ENCODE measurements at places on chromosomes 1 and 21. TPM values are rescaled to one million over a fixed set of nuclear protein-coding genes. Genes with fewer than 3 reads are reported as not detected.

Gene HTR1D
- not detected for total RNA-seq

Gene KCNA3
- not detected for total RNA-seq

Gene LAD1
- 1.1 TPM for total RNA-seq

Gene KCNJ10
- 0.14 TPM for total RNA-seq

Gene DPYD
- 8.1 TPM for total RNA-seq

Gene VHLL
- total RNA-seq, result 0.63 TPM

Gene CHI3L2
- total RNA-seq, result 0.53 TPM

Gene NHLH1
- 1.4 TPM for total RNA-seq

Gene OVAAL
- total RNA-seq, result not detected

Gene GPR25
- not detected for total RNA-seq

Gene CHI3L1
- total RNA-seq, result not detected

Gene TBX19
- 1.1 TPM for total RNA-seq

Gene APOBEC4
- not detected for total RNA-seq

DNA sequence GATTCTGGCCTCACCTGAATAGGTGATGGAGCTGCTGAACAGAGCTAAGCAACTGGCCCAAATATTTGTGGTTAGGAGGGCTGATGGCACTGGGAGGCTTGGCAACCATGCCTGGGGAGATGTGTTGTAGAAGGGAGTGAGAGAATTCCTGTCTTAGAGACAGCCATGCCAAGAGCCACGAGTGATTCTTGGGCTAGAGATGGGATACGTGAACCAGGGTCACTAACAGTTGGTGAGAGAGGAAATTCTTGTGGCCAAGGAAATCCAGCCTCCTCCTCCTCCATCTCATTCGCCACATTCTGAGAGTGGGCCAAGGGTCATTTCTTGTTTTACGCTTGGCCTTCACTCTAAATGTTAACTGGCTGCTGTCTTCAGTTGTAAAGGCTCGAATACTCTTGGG lies 46.3 kb downstream of the NGF start:
- DNase-seq, result no peak

- peak; percentile 13 for DNase-seq
Measured at GRCh38 chr1:18322368-18323032, 158.2 kb upstream of the KLHDC7A start.

DNA sequence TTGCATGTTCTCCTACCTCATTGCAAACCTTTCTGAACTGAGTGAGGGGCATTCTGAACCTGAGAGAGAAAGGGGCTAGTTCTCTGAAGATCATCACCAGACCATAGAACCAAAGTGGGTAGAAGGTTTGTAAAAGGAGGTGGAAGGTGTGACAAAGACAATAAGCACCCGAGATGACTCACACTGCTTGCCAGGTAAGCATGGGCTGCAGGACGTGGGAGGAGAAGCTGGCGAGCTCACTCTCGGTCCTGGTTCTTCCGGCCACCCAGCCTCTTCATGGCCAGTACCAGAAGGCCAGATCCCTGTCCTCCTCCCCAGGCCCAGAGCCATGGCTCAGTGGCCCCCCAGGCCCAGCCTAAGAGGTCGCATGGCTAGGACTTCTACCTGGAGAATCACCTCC lies 128.3 kb downstream of the TMEM53 start:
- no peak for DNase-seq

DNA sequence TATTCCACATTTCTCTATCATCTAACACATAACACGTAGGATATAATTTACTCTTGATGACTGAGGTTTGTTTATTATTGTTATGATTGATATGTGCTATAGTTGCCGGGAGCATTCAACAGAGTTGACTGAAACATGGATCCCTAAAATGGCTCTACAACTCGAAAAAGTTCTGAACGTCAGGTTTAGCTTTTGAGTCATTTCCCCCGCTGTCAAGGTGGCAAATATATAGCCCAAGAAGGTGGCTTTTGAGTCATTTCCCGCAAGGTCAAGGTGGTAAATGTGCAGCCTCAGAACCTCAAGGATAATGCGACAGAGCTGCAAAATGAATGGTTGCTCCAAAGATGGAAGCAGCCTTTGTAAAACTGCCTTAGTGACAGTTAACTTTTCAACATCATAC lies 104.0 kb downstream of the NIBAN1 start:
- DNase-seq, result no peak

DNA sequence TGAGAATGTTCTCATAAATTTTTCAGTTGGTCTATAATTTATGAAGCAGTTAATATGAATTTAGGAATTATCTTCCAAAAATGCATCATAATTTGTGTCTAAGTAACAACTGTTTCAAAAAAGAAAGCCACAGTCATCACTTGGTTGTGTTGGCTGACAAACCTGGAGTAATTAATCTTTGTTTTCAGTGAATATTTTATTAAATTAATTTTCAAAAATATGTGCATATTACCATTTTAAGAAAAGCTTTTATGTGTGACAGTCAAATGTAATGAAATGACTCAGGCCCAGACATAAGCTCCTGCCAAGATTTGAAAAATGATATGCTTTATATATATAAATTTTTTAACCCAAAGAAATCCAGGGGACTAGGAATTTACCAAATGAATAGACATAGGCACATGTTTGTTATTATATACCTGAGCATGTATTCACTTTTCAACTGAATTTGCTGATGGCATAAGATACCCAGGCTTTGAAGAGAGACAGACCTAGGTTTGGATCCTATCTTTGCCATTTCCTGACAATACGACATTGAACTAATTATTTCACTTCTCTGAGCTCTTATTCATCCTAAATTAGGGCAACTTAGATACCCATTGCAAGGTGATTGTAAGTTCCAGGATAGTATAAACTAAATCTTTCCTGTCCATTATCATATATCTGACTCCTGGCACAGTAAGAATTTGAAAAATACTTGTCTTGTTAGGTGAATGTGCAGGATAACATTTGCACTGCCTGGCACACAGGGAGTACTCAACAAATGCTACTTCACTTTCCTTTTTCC lies 729.5 kb upstream of the ADGRL2 start:
- no peak for DNase-seq

GRCh38 chr1:72280711-72281110 lies 1.6 kb downstream of the NEGR1 start:
- DNase-seq, result no peak

DNA sequence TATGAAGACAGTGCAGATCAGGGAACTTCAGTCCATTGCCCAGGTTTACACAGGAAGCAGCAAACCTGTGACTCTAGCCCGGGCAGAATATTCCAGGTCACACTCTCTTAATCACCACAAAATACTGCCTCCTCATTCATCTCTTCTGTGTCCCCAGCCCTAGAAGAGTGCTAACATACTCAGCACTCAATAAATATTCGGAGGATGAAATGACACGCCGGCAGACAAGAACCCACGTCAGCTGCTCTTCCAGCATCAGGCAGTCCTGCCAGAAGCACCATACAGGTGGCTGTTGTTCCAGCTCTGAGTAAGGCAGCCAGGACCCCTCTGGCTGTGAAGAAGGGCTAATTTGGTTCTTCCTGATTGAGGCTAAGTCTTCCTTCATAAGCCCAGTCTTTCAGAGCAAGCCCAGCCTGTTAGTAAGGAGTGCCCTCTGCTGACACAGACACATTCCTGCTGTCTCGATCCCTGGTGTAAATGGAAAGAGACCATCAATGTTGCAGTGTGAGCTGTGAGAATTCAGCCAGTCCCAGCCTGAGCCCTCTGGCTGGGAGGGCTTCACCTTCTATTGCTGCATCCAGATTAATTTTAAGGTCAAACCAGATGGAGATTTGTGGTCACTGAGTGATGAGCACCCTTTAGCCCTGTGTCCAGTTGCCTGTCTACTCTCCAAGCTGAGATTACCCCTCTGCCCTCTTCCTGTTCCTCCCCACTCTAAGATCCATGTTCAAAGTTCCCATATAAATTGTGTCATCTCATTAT lies 45.0 kb upstream of the KIRREL1 start:
- peak; percentile 32 for DNase-seq

DNA sequence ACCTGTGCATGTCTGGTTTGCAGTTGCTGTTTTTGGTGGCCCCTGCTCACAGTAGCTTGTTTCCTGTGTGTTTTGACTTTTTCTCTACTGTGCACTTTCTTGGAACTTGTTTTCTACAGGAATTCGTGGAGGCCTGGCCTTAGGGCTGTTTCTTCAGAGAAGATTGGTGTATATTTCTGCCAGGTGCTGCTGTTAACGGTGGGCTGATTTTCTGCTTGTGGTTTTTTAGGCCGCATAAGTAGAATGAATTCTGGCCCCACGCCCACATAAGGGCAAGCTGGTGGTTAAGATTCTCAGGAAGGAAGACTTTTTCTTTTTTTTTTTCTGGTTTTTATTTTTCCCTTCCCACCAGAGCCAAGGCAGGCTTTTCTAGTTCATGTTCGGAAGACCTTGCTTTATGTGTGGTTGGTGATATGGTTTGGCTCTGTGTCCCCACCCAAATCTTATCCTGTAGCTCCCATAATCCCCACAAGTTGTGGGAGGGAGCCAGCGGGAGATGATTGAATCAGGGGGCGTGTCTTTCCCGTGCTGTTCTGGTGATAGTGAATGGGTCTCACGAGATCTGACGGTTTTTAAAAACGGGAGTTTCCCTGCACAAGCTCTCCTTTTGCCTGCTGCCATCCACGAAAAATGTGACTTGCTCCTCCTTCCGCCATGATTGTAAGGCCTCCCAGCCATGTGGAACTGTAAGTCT lies 71.5 kb upstream of the DISP3 start:
- DNase-seq, result peak; percentile 68

DNA sequence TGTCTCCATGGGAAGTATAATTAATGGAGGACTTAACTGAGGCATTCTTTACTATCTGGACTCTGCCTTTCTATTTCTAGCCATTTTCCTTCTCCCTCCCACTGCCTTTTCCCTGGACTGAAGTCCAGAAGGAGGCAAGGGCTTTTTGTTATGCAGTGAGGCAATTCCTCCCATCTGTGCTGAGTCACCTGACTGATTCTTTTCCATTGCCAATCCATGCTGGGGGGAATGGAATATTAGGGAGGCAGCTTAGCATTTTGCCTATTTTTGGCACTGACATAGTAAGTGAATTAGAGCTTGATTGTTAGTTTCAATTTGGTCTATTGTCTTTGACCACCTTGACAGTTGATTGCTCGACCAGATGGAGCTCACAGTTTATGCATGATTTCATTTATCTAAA lies 1000.6 kb upstream of the PRMT6 start:
- no peak for DNase-seq

DNA sequence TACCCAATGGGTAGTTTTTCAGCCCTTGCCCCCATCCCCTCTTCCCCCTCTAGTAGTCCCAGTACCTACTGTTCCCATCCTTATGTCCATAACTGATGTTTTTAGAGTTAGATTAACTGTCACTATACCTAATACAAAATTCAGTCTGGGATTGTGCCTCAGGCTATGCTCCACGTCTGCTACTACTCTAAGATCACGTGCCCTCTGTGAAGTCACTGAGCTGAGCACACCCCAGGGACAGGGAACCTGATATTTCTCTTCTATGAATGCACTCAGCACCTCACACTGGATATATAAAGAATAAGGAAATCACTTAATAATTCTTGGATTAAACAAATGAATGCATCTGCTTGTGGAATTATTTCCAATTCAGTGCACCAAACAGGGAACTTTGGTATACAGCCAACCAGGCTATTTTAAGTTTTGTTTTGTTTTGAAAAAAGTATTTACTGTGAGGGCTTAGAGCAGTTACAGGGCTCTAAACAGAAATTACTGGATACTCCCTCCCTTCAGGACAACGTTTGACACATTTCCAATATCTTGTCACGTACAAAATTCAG lies 307.9 kb downstream of the SMYD3 start:
- peak; percentile 19 for DNase-seq

DNA sequence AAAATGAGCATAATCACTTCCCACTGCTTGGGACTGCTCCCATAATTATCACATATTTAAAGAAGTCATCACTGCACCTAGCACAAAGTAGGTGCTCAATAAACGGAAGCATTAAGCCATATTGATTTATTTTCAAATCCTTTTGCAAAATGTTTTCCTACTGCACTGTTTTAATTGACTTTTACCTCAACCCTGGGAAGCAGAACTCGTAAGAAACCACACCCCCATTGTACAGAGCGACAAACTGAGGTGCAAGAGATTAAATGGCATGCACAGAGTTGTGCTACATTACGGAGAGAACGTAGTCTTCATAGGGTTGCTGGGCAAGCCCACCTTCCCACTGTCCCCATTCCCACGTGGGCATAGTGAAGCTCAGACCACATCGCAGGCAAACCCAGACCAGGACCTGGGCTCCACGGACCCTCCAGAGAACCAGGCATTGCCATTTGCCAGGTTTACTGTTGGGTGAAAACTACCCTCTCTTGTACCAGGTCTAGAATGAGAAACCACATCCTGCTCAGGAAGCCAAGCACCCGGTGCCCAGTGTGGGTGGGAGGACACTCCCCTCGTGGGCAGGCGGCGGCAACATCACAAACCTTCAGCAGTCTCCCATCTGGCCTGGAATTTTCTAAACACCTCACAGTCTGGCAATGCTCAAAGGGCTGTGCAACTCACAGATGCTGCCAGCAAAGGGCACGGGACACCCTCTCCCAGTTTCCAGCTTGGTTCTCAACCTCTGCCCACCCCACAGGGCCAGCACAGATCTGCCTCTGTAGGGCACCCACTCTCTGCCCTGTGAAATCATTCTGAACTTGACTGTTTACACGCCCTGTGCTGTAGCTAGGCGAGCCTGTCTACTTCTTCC lies 8.2 kb downstream of the IFFO2 start:
- no peak for DNase-seq

- no peak for DNase-seq
Measured at GRCh38 chr21:25831300-25831960, 96.7 kb downstream of the GABPA start.

GRCh38 chr1:208268541-208269337 lies 24.6 kb upstream of the PLXNA2 start:
- peak; percentile 40 for DNase-seq

DNA sequence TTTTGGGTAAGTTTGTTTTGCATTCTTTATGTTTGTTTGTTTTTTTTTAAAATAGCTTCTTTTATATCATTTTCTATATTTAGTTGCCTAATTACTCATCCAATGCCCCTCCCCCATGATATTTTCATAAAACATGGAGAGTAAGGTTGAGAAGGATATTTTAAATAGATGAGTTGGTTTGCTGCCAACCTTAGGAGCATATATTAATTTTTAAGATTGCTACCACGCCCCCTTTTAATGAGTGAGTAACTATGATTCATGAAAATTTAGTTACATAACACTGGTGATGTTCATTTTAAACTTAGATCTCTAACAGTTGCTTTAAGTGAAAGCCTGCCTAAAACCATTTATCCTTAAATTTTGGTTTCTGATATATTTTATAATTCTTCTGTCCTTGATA lies 18.7 kb downstream of the TMEM50A start:
- no peak for DNase-seq

DNA sequence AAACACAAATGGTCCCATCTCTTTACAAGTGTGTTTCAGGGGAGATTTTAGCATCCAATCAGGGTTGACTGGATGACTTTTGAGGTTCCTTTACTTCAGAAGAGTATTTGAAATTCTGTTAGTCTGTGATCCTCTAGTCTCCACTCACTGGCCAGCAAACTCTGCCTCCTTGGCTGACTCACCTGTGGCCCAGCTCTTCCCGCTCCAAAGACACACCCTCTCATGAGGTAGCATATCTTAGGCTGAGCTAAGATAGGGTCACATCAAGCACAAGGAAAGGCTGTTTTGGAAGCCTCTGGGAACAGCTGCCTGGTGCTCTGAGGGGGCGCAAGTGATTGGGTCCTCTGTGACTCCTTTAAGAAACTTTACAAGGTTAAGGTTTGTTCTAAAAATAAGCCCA lies 102.3 kb upstream of the FGGY start:
- no peak for DNase-seq

Data from SJCRH30 (cell line).